Ovary (tissue), 10 donors: ENCODE measurements at places on chromosomes 11 and 22. TPM values are rescaled to one million over a fixed set of nuclear protein-coding genes. Genes with fewer than 3 reads are reported as not detected.

NRIP3 gene
- 1.2 TPM for total RNA-seq

TRIM6 gene
- total RNA-seq, result 3.2 TPM

PTGDR2 gene
- total RNA-seq, result not detected

GRCh38 chr11:124837491-124837856 is 27.8 kb upstream of the ROBO3 start:
- H3K4me3 ChIP-seq, result no peak overlapping the region
- DNase-seq, result no peak
- H3K27ac ChIP-seq, result no peak overlapping the region
- H3K4me1 ChIP-seq, result peaks cover 6% of the 10 kb centered on the region
- peaks cover 9% of the 10 kb centered on the region for H3K27me3 ChIP-seq

- no peaks in the 10 kb centered on the region for H3K27me3 ChIP-seq
- H3K27ac ChIP-seq, result no peak overlapping the region
- H3K4me1 ChIP-seq, result peaks cover 32% of the 10 kb centered on the region
These were observed 78.3 kb downstream of the MICAL3 start for GRCh38 chr22:17945888-17946648.

DNA sequence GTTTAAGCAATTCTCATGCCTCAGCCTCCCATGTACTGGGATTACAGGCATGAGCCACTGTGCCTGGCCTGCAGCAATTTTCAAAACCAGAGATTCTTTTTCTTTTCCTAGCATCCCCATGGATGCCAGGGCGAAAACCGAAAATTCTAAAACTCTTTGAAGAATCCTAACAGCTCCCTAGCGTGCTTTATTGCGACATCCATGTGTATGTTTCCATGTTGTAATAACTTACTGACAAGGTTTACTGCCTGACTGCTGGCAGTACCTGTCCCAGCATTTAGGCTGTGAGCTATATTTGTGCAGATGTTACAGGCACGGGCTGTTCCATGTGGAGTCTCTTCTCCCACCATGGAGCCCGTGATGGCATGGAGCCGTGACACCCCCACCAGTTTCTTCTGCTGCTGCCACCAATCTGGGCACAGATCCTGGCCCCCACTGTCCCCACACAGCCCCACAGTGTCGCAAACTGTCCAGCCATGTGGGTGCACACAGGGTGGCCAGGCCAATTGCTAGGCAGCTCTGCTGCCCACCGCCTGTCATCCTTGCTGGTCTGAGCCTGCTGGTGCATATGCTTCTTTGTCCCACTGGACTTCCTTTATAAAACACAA is 7.1 kb upstream of the TAB1 start:
- H3K36me3 ChIP-seq, result no peaks in the 10 kb centered on the region
- H3K27me3 ChIP-seq, result no peaks in the 10 kb centered on the region
- no peaks in the 10 kb centered on the region for H3K4me1 ChIP-seq
- no peak overlapping the region for H3K4me3 ChIP-seq

GRCh38 chr22:37267135-37267587 is 15.1 kb upstream of the CYTH4 start:
- H3K27me3 ChIP-seq, result no peaks in the 10 kb centered on the region
- H3K27ac ChIP-seq, result no peak overlapping the region
- peak; percentile 58 for DNase-seq
- no peaks in the 10 kb centered on the region for H3K36me3 ChIP-seq
- H3K4me1 ChIP-seq, result no peaks in the 10 kb centered on the region

DNA sequence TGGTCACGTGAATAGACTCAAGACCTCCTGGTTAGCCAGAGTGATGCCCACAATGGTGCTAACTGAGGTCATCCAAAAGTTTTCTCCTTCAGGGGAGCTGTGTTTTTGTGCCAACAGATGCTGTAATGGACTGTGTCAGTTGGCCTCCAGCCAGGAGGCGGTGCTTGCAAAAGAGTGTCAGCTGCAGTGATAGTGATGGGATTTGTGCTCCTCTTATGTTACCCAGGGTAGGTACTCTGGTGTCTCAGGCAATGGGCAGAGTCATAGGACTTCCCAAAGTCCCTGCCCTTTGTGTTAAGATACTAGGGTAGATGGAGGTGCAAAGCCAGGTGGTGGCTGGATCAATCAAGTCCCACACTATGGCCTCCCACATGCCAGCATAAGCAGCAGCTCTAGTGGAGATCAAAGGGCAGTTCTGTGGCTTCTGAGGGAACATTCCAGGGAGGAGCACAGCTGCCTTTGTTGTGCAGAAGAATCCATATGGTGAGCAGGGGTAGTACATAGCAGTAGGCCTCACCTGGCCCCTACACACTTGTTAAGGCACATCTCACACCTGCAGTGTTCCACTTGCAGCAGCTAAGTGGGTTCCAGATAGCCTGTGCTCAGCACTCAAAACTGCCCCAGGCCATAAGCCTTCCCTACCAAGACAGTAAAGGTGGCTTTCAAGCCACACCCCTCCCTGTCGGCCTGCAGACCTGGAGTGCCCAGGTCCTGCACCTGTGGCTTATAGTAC is 9.4 kb upstream of the FANCF start:
- H3K27ac ChIP-seq, result no peak overlapping the region
- no peak overlapping the region for H3K4me3 ChIP-seq
- DNase-seq, result no peak
- H3K27me3 ChIP-seq, result no peaks in the 10 kb centered on the region
- no peaks in the 10 kb centered on the region for H3K4me1 ChIP-seq
- no peaks in the 10 kb centered on the region for H3K36me3 ChIP-seq
